ENCODE measurements at places on chromosomes 16 and 17.
A peak's percentile ranks its signal among the peaks of the same experiment; 100 is the strongest.

DNA sequence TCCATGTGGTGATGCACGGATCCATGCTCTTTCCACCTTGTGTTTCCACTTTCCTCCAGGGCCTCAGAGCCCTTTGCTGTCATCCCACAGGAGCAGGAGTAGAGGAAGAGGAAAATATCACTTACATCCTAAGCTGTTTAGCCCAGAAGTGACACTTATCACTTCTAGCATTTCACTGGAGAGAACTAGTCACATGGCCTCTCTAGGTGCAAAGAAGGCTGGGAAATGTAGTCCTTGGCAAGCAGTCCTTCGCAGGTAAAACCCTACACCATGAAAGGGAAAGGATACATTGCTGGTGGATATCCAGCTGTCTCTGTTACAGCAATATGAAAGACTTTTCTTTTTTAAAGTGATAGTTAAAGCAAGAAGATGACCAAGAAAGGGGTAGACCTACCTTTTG, 185.9 kb downstream of the RGS9 start:
- DNase-seq: no peak

DNA sequence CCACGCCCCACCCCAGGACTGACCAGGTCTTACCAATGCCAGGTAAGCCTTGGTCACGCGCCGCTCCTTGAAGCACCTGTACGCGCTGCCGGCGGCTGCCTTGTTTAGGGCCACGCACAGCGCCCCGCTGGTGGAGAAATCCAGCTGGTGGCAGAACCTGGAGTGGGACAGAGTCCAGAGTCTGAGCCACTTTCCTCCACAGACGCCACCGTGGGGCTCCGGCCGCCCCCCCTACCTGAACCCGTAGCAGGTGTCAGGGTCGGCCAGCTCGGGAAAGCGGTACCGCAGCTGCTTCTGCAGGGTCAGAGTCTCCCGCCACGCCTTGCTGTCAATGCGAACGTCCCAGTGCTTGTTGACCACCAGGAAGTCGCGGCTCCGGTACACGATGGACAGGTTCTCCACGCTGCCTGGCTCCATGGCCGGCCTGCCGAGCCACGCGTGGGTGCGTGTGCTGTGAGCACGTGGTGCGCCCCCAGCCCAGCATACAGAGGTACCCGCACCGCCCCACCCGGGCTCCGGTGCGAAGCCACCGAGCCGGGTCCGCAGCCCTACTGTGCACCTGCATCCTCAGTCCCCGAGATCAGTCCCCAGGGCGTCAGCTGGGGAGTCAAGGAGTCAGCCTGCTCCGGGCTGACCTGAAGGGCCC, 737 bp downstream of the RPUSD1 start:
- no peak for DNase-seq

GRCh38 chr17:1201132-1201702, 21.4 kb upstream of the ABR start:
- DNase-seq: no peak

DNA sequence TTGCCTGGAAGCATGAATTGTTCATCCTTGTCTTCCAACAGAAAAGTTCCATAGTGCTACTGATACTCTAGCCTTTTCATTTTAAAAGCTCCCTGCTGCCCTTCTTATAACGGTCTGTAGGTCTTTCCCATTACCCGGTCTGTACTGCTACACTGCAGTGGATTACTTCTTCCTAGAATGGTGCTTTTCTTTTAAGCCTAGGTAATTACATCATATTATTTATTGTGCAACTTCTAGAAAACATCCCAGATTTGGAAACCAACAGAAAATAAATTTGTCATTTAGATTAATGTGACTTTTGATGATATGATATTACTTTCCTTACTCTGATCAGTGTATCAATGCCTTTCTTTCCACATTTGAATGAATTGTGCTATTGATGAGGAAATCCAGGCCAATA, 199.4 kb downstream of the TANC2 start:
- DNase-seq: no peak

DNA sequence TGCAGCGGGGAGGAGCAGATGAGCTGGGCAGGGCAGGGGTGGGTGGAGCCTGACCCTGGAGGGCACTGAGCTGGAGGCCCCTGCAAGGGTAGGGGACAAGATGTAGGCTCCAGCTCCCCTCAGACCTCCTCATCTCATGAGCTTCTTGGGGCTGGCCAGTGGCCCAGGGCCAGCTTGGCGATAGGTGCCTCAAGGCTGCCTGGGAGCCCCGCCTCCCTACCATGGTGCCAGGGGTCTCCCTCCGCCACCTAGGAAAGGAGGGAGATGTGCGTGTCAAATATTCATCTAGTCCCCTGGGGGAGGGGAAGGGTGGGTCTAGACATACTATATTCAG, 3.9 kb downstream of the HIRIP3 start:
- DNase-seq: no peak

DNA sequence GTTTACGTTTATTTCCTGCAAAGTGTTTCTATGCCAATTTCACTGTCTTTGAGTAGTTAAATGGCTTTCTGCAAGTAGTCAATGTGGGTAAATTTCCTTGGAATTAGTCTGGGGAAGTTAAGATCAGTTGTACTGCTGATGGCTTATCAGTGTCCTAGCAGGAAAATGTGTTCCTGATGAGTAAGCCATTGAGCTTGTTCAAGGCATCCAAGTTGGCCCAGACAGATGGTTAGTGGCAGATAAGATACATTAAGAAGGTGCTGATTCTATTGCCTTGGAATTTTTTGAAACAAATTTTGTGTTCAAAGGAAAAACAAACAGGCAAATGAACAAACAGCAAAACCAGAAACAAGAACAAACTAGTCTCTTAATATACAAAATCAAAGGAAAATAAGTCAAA, 258.4 kb downstream of the MAP2K6 start:
- DNase-seq: no peak

GRCh38 chr17:28086519-28086918, 44.0 kb downstream of the NLK start:
- DNase-seq: peak; percentile 37

- DNase-seq: no peak
These were observed 165.7 kb upstream of the CDH8 start for GRCh38 chr16:62201911-62202310.
